ENCODE measurements at places on chromosomes 2 and 18. TPM values are rescaled to one million over a fixed set of nuclear protein-coding genes. Genes with fewer than 3 reads are reported as not detected.

GRCh38 chr2:34545486-34546136 is 946.5 kb upstream of the FAM98A start:
- no peak for DNase-seq

MAL gene
- polyA plus RNA-seq: 330 TPM

ZBTB7C gene
- polyA plus RNA-seq: 14.8 TPM

EPHA4 gene
- 51.1 TPM for polyA plus RNA-seq

GRCh38 chr2:235325151-235325550 is 168.7 kb upstream of the AGAP1 start:
- DNase-seq: no peak

DNA sequence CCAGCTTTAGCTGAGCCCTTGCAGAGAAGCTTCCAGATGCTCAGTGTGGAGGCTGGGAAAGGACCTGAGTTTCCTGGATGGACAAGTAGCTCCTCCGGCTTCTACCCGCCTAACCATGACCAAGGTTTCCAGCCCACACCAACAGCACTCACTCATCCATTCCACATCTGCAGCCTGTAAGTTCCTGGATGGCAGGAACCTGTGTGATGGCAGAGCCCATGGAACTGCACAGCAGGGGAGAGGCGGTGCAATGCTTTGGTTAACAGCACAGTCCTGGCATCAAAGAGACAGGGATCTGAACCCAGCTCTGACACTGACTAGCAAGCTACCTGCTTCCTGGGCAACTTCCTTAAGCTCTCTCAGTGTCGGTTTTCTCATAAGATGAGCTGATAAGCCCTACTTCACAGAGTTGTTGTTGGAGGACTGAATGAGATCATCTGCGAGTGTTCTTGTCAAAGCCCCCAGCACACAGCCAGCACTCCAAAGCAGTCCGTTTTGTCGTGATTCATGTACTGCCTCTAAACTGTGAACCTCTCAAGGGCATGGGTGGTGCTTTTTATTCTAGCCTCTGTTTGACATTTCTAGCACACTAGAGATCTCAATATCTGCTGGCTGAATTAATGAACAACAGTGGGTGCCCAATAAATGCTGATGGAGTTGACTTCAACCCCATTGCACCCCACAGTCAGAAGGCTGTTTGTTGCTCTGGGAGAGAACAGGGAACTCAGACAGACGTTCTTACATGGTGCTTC is 41.6 kb upstream of the OTOF start:
- DNase-seq: no peak

DNA sequence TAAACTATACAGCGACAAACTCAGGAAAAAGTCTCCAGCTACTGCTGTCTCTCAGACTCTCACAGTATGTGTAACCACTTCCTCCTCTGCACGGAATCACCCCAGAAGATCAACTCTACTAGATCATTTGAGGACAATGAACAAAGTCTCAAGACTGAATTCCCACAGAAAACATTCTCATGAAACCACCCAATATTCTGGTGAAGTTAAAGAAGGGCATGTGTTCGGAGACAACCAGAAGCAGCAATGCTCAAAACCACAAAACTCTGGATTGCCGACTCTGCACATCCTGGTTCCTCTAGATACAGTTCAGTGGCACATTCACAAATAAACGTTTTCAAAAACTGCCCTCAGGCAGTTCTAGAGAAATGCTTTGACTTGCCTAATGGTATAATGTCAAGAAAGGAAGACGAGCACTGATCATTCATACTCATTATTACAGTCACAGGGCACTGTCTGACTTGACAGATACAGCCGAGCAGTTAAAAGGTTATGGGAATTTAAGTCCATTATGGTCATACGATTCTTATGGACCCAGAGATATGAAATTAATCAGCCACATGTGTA is 91.9 kb upstream of the STK17B start:
- DNase-seq: no peak

- DNase-seq: no peak
Observed at GRCh38 chr2:50754514-50754913, 277.4 kb downstream of the NRXN1 start.

GRCh38 chr18:57353940-57354461 is 1.6 kb downstream of the ST8SIA3 start:
- DNase-seq: peak; percentile 45

SCG2 gene
- 0.61 TPM for polyA plus RNA-seq

IGFBP2 gene
- polyA plus RNA-seq: 211 TPM

GRCh38 chr2:159925975-159926374 is 128.0 kb upstream of the CD302 start:
- no peak for DNase-seq

- no peak for DNase-seq
Observed at GRCh38 chr2:226155093-226155875, 644.3 kb downstream of the IRS1 start.

GRCh38 chr2:19675003-19675629 is 226.7 kb downstream of the TTC32 start:
- no peak for DNase-seq

PLCD4 gene
- polyA plus RNA-seq: 9.0 TPM

- no peak for DNase-seq
Observed at GRCh38 chr18:21453511-21453901, 147.0 kb downstream of the ESCO1 start.

DNA sequence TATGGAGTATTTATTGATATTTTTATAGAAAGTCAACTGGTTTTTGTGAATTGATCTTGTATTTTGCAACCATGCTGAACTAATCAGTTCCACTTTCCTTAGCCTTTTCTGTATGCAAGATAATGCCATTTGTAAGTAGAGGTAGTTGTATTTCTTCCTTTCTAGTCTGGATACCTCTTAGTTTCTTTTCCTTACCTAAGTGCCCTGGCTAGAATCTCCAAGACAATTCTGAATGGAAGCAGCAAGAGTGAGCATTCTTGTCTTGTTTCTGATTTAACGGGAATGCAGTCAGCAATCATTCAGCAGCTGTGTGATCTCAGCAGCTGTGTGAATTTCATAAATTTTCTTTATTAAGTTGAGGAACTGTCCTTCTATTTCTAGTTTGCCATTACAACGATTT is 73.4 kb downstream of the NRXN1 start:
- no peak for DNase-seq

CRYGD gene
- not detected for polyA plus RNA-seq

DNA sequence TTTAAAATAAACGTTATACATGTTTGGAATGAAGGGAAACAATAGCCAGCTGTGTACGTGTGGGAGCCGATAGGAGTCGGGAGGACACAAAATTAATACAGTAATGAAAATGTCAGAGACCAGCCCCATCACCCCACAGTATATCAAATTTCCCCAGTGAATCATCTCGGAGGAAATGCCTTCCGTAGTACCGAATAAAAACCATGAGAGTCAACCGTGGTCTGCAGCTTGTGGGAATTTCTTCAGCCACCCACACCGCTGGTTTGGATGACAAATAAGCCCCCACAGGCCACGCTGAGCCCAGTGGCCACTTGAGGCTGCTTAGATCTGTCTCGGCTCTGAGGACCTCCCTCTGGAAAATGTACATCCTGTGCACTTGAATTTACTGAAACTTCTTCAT is 133.7 kb downstream of the COL6A3 start:
- DNase-seq: no peak

GRCh38 chr2:39059366-39059952 is 61.4 kb downstream of the SOS1 start:
- DNase-seq: peak; percentile 33

- no peak for DNase-seq
Observed at GRCh38 chr18:69992776-69993175, 45.1 kb upstream of the CD226 start.

- DNase-seq: no peak
Observed at GRCh38 chr18:75395137-75395536, 32.4 kb downstream of the SMIM21 start.

- no peak for DNase-seq
Observed at GRCh38 chr2:55159037-55159651, 72.9 kb downstream of the CLHC1 start.

CLK1 gene
- polyA plus RNA-seq: 304 TPM

DNA sequence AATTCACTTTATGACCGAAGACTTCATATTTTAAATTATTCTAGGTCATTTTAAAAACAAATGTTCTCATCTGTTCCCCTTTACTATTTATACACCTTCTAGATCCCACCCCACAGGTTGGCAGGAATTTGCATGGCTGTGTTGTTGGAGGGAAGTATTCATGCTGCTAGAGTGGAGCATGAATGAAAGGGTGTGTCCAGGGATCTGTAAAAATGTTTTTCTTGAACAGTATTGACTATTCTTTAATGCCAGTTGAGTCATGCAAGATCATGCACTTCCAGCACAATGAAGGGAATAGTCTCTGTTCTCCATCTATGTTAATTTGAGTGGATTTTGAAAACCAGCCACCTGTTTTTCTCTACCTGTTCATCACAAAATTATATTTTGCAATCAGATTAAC is 52.0 kb upstream of the COL3A1 start:
- DNase-seq: no peak

ANKRD53 gene
- 1.1 TPM for polyA plus RNA-seq

GRCh38 chr2:136112317-136113208 is 5.4 kb downstream of the CXCR4 start:
- DNase-seq: no peak

- no peak for DNase-seq
Observed at GRCh38 chr2:43927442-43927841, 68.3 kb downstream of the LRPPRC start.

DNA sequence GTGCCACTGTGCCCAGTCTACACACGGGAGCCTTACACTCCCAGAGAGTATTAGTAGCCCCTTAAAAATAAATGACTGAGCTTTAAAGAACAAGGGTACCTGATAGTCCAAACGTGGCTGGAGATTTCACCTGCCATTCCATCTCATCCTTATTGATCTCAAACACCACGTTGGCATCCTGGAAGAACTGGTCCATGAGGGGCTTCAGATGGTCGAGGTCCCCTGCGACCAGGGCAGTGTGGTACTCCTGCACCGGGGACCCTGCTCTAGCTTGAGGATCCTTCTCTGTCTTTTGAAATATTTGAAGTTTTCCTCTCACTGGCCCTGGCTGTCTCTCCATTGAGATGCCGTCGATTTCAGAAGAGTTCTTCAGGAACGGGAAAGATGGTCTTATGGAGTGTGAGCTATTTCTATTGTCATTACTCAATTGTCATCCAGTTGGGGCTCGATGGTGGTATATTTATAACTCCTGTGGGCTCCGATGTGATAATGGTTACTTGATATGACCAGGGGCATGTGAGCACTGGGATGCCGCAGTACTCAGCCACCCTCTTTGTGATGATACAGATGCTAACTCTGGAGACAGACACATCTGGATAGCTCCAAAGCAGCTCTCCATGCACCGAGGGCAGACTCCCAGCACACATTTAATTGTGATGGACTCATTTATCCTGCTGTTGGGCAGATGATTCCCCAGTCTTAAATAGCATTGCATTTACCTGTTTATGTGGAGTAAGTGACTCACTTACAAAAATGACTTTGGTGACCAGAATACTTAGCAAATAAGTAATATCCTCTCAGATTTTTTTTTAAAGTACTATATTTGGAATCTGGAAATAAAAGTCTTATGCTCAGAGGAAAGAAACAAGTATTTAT is 22.8 kb downstream of the ASB18 start:
- DNase-seq: no peak

GRCh38 chr18:49817947-49818346 is 4.6 kb upstream of the ACAA2 start:
- DNase-seq: no peak

DNA sequence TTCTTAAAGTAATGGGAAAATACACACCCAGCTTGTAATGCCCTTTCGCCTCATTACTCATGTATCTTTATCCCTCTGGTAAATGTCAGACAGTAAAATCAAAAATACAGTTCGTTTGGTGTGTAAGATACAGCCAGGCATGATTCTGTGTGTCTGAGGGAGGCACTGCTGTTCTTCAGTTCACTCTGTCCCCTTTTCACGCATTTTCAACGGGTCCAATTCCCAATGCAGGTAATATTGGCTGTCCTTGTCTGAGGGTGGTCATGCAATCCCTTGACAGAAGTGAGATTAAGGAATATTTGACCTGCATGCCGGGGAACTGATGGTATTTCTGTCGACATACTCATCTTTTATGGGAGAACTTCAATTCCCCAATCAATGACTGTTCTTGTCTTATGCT is 587.2 kb upstream of the NXPH2 start:
- DNase-seq: no peak

NT5C1B gene
- 0.69 TPM for polyA plus RNA-seq

XIRP2 gene
- 0.09 TPM for polyA plus RNA-seq

ZCCHC2 gene
- 13.9 TPM for polyA plus RNA-seq

GRCh38 chr2:186639939-186640338 is 50.1 kb downstream of the ITGAV start:
- DNase-seq: no peak

VWA3B gene
- polyA plus RNA-seq: 0.36 TPM

DSG1 gene
- polyA plus RNA-seq: 0.04 TPM

WDR33 gene
- polyA plus RNA-seq: 61.7 TPM

RNF103 gene
- 29.7 TPM for polyA plus RNA-seq

- DNase-seq: no peak
Observed at GRCh38 chr2:186919296-186919695, 70.3 kb upstream of the ZSWIM2 start.

- no peak for DNase-seq
Observed at GRCh38 chr18:13120983-13121441, 97.5 kb upstream of the LDLRAD4 start.

C2orf74 gene
- 34.1 TPM for polyA plus RNA-seq

- DNase-seq: peak; percentile 27
Observed at GRCh38 chr18:24734058-24734457, 273.6 kb downstream of the HRH4 start.

Data from right renal pelvis (tissue), 4 donors.